A549 treated with GW870086 at 1 μM for 4 hours (cell line): ENCODE measurements at places on chromosomes 3 and 15. TPM values are rescaled to one million over a fixed set of nuclear protein-coding genes. Genes with fewer than 3 reads are reported as not detected.

GOLGA8T gene
- 0.86 to 2.2 TPM (median 1.9 TPM) in 5 replicates for total RNA-seq

HESX1 gene
- total RNA-seq, result 0.21 to 0.75 TPM (median 0.35 TPM) in 4 of 5 replicates, not detected in the other

SLC6A1 gene
- 0.03 TPM in 1 of 5 replicates, not detected in the others for total RNA-seq

LARP6 gene
- 49.1 to 81.0 TPM (median 74.9 TPM) in 5 replicates for total RNA-seq

IL17RB gene
- total RNA-seq, result 0.71 to 1.2 TPM (median 0.96 TPM) in 5 replicates

TNFSF10 gene
- total RNA-seq, result 0.10 to 0.33 TPM (median 0.23 TPM) in 3 of 5 replicates, not detected in the others

C2CD4A gene
- total RNA-seq, result 0.07 to 0.40 TPM (median 0.19 TPM) in 5 replicates

ADPRH gene
- total RNA-seq, result 2.8 to 3.3 TPM (median 3.0 TPM) in 5 replicates

IDH3A gene
- total RNA-seq, result 60.6 to 101 TPM (median 67.4 TPM) in 5 replicates
